ENCODE measurements at places on chromosomes 1 and 21. TPM values are rescaled to one million over a fixed set of nuclear protein-coding genes. Genes with fewer than 3 reads are reported as not detected.

Gene WNT2B
- total RNA-seq: 5.8 TPM

Gene MAST2
- total RNA-seq: 45.6 TPM

Gene RGS7
- not detected for total RNA-seq

Gene ERICH3
- not detected for total RNA-seq

Gene HCRTR1
- not detected for total RNA-seq

Gene LHX8
- total RNA-seq: not detected

Gene COL6A2
- total RNA-seq: 1,431 TPM

DNA sequence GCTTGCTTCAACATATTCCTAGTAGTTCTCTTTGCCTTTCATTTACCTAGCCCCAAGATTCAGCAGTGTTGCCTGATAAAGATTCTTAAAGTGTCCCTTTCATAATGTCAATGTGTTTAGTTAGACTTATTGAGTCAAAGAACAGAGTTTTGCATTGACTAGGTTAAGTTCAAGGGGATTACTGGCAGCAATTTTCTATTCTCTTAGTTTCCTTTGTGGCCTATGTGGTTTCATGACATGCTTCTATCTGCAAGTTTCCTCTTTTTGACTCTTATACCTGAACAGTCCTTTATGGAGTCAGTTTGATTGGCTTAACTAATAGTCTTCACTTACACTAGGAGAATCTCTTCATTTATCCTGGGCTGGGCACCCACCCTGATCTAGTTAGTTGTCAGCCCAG is 151.3 kb downstream of the ADGRL4 start:
- H3K27me3 ChIP-seq: no peaks in the 10 kb centered on the region
- no peaks in the 10 kb centered on the region for H3K4me1 ChIP-seq
- no peaks in the 10 kb centered on the region for H3K36me3 ChIP-seq
- no peak overlapping the region for H3K4me3 ChIP-seq
- no peak for DNase-seq
- H3K27ac ChIP-seq: no peak overlapping the region

DNA sequence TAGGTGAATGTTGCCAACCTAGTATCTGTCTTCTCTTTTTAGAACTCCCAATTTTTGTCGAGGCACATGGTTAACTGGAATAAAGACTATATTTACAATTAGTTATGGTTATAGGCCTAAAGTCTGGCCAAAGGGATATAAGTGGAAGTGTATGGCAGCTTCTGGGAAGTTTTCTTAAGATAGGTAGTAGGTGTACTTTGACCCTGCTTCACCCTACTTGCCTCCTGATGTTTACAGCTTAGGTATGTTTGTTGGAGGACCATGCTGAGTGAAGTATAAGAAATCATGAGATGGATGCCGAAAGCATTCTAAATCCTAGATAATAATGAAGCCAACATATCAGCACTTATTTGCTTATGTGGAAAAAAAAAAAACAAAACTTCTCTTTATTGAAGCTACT is 272.1 kb downstream of the S1PR1 start:
- no peak overlapping the region for H3K27ac ChIP-seq
- H3K36me3 ChIP-seq: no peaks in the 10 kb centered on the region
- DNase-seq: no peak
- H3K27me3 ChIP-seq: no peaks in the 10 kb centered on the region
- peaks cover 3% of the 10 kb centered on the region for H3K4me1 ChIP-seq

DNA sequence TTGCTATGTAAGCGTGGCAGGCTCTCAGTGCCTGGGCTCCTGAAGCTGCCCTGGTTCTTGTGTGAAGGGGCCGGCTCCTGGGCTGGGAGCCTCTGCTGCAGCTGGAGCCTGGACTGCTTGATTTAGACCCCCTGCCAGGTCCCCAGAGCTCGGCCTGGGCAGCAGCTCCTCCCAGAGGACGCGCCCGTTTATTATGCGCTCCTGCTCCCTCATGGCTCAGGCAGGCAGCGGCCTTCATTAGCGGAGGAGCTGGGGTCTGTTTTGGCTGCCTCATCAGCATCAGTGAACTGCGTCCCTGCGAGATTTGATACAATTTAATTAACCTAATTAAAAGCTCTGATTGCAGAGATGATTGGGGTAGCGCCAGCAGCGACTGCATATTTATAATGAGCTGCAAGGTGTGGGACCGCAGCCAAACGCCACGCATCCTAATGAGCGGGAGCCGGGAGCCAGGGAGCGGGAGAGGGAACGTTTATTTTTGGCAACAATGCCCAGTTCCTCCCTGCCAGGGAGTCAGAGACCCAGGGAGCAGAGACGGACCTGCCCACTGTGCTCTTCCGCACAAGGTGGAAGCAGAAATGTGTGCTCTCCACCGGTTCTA is 16.6 kb downstream of the UTP11 start:
- H3K4me3 ChIP-seq: no peak overlapping the region
- no peak for DNase-seq
- no peaks in the 10 kb centered on the region for H3K4me1 ChIP-seq
- peaks cover 6% of the 10 kb centered on the region for H3K36me3 ChIP-seq
- no peaks in the 10 kb centered on the region for H3K27me3 ChIP-seq
- H3K27ac ChIP-seq: no peak overlapping the region

- H3K27me3 ChIP-seq: no peaks in the 10 kb centered on the region
- H3K4me3 ChIP-seq: no peak overlapping the region
- no peaks in the 10 kb centered on the region for H3K36me3 ChIP-seq
- no peak for DNase-seq
These were observed 10.2 kb upstream of the DMRTB1 start for GRCh38 chr1:53449021-53449420.

DNA sequence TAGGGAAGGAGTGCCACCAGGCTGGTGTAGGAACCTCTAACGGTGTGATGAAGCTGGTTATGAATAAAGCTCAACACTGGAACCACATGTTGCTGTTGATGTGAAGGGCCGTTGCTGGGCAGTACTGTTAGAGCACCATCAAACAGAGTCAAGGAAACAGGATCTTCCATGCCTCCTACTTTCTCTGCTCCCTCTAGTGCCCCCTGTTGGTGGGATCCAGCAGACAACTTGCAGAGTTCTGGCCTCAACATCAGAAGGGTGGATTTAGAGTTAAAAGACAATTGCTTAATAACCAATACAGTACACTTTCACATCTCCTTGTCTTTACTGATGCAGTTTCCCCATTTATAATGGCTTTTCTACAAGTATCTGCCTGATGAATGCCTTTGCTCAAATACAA is 336.4 kb downstream of the NTNG1 start:
- no peaks in the 10 kb centered on the region for H3K4me1 ChIP-seq
- H3K27me3 ChIP-seq: no peaks in the 10 kb centered on the region
- H3K36me3 ChIP-seq: no peaks in the 10 kb centered on the region
- DNase-seq: no peak
- H3K4me3 ChIP-seq: no peak overlapping the region

GRCh38 chr1:17181781-17182464 is 23.0 kb upstream of the PADI1 start:
- no peak overlapping the region for H3K27ac ChIP-seq
- no peak for DNase-seq
